ENCODE measurements at places on chromosomes 6 and 20.

- no peak for DNase-seq
Measured at GRCh38 chr6:61538801-61539200, 747.2 kb downstream of the KHDRBS2 start.

DNA sequence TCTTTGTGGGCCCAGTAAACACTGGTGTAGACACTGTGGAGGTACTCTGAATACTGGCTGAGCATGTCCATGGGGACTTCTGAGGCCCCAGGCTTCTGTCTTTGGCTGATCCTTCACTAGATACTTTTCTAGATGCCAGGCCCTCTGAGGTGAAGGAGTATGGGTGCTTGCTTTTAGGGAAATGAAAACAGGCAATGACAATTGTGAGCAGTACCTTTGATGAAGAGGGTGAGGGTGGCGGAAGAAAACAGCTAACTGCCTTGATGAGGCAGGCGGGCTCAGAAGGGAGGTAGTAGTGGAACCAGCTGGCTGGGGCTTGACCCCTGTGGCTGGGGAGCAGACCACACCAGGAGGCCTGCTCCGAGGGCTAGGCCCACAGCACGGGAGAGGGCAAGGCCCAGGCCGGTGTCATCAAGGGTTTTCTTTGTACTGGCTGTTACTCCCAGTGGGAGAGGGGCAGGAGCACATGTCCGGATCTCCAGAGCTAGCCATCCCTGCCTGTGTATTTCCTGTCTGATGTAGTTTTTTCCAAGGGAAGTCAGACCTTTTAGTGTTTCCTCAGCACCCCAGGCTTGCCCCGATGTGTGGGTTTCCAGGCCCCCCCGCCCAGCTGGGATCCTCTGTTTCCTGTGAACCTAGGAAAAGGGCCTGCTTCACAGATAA lies 3.9 kb downstream of the PLCG1 start:
- no peak for DNase-seq

DNA sequence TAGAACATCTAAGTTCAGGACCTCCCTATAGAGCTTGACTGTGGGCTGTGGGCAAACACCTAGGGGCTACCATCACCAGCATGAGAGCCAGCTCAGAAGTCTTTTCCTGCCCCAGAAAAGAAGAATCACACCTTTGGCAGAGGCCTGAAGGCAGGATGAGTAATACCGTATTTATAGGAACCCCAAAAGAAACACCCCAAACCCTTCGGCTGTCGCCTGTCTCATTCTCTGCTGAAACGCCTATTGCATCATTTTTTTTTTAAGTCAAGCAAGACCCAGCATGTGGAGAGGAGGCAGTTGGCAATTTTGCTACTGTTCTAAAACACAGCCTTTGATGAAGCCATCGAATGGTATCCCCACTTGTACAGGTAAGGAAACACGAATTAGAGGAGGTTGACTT lies 436.4 kb downstream of the TFAP2A start:
- no peak for DNase-seq

DNA sequence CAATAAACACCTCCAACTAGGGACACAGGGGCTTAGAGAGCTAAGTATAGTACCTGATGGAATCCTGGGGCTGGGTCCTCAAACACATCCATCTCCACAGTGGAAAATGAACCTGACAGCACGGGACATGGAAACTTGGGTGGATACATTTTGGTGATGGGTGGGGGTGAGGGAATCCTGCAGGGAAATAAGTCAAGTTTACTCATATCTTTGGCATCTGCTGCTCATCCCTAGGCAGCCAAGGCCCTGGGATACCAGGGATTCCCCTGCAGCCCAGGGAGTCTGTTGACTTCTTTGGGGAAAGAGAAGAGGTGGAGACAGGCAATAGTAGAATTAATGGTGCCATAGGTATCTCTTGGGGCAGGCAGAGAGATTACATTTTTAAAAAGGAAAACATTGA lies 6.6 kb downstream of the APOBEC2 start:
- DNase-seq = no peak

- DNase-seq = no peak
Measured at GRCh38 chr20:64194269-64194668, 30.0 kb downstream of the MYT1 start.

DNA sequence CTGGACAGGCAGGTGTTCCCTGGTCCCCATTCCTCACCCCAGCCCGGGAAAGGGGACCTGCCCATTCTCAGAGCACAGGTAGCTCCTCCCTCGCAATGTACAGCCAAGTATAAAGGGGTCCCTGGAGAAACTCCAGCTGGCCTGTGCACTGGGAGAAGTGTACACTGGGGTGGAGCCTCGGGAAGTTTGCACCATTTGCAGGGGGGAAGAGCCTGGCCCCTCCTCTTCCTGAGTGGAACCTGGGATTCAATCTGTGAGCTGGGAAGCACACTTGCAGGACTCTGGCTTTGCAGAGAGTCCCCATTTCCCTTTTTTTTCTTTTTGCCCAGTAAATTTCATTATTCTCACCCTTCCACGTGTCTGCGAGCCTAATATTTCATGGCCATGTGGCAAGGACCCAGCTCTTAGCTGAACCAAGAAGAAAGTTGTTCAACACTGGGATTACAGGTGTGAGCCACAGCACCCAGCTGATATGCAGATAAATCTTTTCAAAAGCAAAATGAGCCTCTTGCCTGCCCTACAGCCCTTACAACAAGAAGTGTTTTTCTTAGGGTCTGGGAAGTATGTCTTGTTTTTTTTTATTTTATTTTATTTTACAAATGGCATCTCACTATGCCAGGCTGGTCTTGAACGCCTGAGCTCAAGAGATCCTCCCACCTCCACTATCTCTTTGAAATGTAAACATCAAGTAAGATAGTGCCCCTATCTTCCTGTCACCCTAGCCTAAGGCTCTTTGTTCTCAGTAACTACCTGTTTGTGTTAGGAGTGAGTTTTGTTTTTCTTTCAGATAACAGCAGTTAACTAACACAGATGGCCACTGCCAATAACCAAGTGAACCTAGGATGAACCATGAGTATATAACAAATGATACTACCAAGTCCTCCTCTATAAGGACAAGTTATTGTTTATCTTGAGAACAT lies 9.3 kb upstream of the RNGTT start:
- no peak for DNase-seq

DNA sequence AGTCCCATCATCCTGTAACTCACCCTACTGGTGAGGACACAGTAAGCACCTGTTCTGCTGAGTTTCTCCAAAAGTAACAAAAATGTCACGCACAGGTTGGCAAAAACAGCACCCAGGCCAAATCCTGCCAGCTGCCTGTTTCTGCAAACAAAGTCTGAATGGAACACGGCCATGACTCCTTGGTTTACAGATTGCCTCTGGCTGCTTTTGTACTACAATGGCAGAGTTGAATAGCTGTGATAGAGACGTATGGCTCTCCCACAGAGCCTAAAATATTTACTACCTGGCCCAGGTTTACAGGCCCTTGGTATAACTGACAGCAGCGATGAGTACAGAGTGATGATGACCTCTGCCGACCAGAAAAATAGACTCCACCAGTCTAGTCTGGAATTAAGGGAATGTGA lies 52.6 kb downstream of the CNKSR3 start:
- peak; percentile 87 for DNase-seq

DNA sequence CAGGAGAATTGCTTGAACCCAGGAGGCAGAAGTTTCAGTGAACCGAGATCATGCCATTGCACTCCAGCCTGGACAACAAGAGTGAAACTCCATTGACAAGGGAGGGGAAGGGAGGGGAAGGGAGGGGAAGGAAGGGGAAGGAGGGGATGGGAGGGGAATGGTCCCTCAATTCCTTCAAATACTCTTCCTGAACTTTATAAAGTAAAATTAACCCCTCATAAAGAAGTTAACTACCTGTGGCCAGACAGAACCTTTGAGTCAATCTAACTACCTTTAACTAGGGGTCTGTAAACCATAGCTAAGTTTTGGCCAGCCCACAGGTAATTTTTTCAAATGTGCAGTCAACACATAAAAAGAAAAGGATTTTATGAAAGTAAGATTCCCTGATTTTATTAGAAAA lies 131.0 kb downstream of the ZMYND8 start:
- DNase-seq = no peak

DNA sequence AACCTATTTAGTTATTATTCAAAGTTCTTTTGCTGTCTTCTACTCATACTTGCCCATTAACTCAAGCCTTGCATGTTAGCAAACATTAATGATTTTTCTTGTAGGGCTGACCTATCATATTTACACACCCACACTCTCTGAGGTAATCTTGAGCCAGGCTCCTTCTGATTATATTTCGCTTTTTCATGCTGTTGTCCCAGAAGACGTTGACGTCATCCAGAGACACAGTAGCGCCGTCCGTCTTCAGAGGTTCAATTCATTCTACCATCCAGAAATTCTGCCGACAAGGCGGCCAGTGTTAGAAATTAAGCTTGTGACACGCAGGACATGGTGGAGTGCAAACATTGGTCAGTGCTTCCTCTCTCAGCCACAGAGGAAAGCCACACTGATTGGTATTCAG lies 584.7 kb downstream of the BMP2 start:
- DNase-seq = no peak

GRCh38 chr6:142722012-142722411 lies 223.0 kb downstream of the HIVEP2 start:
- no peak for DNase-seq

DNA sequence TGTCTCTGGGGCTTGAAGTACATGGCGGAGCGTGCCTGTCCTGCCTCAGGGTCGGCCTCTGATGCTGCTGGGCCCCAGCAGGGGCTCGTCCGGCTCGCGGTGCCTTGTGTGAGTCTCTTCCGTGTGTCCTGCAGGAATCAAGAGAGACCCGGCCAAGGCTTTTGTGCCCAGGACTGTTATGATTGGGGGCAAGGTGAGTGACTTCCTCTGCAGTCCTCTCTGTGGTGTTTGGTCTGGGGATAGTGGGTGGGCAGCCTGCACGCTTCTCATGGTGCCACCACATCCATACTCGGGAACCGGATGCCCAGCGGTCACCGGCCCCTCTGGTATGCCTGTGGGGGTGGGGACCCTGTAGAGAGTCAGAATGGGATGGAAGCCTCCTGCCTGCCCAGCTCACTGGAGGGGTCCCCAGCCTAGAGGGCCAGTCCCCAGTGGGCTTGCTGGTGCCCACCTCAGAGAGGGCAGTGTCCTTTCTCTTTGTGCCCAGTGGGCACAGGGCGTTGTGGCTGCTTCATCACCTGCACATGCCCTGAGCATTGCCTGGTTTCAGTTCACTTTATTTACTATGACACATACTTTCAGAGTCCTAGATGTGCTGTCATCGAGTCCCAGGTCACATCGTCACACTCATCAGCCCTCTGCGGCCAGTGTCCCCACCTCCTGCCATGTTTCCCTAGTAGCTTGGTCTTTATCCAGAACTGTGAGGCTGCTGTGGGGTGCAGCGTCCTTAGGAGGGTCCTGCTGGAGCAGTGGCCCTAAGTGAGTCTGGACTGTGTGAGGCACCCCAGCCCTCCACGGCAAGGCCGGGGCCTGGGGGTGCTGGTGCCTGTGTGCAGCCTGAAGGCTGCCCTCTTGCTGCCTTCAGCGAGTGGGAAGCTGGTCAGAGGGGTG lies 40.7 kb downstream of the PYGB start:
- DNase-seq = no peak

- DNase-seq = no peak
Measured at GRCh38 chr20:22688485-22688884, 104.1 kb upstream of the FOXA2 start.

DNA sequence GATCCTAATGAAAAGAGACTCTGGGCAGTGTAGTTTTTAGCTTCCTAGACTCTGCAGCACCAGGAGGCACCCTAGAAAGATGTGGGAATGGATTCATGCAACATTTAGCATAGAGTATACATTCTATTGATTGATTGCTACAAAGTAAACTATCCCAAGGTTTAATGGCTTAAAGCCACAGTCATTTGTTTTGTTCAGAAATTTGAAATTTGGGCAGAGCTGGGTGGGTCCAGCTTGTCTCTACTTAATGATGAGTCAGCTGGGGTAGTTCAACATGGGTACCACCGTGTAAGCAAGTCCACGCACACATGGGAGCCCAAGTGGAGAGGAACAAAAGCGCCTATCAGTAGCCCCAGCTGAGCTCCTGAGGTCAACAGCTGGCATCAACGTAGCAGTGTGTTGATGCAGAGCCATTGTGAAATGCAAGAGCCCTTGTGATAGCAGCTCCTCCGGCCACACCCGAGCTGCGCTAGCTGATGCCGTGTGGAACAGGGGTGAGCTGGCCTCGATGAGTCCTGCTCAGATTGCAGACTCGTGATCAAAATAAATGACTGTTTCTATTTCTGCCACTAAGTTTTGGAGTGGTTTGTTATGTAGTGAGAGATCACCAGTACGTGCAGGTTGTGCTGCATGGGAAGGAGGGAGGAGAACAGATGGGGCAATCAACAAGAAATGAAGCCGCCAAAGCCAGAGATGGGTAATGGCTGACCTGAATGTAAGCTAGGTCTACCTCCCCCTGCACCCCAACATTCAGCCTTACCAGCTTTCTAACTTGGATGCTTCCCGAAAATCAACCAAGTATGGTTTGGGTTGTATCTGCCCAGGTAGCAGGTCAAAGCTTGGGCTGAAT lies 45.7 kb upstream of the TRAF3IP2 start:
- DNase-seq = no peak

- DNase-seq = no peak
Measured at GRCh38 chr6:32129297-32130088, 595 bp downstream of the FKBPL start.

DNA sequence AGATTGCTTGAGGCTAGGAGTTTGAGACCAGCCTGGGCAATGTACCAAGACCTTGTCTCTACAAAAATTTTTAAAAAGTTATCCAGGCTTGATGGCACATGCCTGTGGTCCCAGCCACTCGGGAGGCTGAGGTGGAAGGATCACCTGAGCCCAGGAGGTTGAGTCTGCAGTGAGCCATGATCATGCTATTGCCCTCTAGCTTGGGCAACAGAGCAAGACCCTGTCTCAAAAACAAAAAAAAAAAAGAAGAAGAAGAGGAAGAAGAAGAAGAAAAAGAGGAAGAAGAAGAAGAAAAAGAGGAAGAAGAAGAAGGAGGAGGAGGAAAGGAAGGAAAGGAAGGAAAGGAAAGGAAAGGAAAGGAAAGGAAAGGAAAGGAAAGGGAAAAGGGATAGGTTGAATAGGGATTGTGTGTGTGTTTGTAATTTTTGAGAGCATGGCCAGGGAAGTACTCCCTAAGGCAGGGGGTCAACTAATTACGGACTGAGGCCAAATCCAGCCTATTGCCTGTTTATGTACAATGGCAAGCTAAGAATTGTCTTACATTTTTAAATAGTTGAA lies 43.0 kb upstream of the ZNF217 start:
- DNase-seq = no peak

All from NCI-H1417 treated with DMSO at 0.1 percent for 48 hours (cell line).